ENCODE measurements at places on chromosomes 2 and 18.

GRCh38 chr2:5322396-5322795, 369.8 kb upstream of the SOX11 start:
- DNase-seq: no peak

DNA sequence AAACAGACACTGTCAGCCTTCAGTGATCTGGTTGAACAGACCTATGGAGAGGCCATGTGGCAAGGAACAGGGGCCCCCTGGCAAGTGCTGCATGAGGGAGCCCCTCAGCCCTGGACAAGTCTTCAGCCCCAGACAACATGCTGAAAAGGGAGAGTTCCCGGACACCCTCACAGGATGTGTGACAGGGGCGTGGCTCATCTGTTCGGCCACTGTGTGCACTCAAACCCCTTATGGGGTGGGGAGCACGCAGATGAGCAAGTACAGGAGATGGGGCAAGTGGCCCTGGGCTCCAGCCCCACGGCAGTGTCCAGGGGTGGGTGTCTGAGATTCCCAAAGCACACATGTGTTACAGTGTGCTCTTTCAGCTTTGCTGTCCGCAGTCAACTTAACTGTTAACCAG, 35.4 kb upstream of the MPPE1 start:
- DNase-seq: no peak

- no peak for DNase-seq
These were observed 1.9 kb upstream of the CABYR start for GRCh38 chr18:24136967-24137373.

DNA sequence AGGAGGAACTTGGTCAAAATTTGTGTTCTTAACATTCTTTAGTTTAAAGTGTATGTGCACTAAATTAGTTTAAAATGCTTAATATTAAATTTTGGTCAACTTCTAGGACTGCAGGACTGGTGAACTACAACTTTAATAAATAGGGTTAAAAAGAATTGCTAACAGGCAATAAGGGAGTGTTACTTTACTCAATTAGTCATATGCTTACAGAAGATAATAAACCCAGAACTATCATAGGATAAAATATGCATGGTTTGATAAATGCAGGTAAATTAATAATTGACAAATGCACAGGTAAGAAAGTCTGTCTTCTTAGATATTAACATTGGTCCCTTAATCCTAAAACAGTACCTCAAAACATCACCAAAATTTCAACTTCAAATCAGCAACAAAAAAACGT, 20.6 kb downstream of the FARSB start:
- no peak for DNase-seq

DNA sequence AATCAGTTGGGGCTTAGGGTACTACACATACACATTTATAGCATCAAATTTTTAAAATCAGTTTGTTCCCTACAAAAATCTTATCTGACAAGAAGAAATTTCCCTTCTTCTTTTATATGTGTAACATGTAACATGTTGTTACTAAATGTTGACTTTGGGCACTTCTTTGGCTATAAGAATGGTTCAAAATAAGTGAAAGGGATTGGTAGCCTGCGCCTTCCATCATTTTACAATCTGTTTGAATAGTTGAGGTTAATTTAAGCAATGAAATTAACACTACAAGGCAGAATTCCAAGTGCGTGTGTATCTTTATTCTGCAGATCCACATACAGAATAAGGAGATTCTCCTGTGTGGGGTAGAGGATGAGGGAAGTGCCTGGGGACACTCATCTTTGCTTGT, 30.2 kb upstream of the SPP2 start:
- DNase-seq: no peak

GRCh38 chr2:175353275-175353674, 171.8 kb upstream of the ATP5MC3 start:
- no peak for DNase-seq

DNA sequence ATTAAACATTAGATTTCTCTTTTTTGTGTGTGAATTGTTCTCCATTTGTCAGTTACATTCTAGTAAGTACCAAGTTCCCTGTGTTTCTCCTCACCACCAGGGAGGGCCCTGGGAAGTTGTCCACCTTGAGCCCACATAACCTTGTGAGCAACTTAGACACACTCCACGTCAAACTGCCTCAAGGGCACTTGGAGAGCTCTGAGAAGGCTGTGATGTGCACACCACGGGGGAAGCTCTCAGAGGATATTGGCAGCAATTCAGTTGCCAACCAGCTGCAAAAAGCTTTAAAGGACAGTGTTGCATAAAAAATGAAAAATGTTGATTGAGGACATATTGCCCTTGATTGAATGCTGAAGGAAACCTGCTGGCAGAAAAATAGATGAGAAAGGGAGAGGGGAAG, 743.6 kb downstream of the RNF144A start:
- DNase-seq: no peak

GRCh38 chr2:99150706-99151105, 4.0 kb downstream of the TSGA10 start:
- no peak for DNase-seq

- DNase-seq: no peak
These were observed 2.9 kb upstream of the LPIN2 start for GRCh38 chr18:3015851-3016250.

- no peak for DNase-seq
These were observed 157.2 kb downstream of the DDX1 start for GRCh38 chr2:15748736-15749323.

DNA sequence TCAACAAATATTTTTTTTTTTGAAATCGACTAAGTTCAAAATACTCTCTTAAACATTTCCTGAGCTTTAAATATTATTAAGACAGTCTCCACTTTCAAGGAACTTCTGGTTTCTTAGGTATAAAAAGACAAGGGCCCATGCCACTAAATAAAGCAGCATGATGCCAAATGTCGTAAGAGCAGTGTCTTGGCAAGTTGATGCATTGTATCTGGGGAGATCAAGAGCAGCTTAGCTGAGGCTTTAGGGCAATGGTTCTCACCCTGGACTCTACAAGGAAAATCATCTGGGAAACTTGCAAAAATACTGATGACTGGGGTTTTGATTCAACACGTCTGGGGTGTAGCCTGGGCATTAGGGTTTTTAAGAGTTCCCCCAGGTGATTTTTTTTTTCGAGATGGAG, 41.3 kb downstream of the COL4A3 start:
- DNase-seq: no peak

DNA sequence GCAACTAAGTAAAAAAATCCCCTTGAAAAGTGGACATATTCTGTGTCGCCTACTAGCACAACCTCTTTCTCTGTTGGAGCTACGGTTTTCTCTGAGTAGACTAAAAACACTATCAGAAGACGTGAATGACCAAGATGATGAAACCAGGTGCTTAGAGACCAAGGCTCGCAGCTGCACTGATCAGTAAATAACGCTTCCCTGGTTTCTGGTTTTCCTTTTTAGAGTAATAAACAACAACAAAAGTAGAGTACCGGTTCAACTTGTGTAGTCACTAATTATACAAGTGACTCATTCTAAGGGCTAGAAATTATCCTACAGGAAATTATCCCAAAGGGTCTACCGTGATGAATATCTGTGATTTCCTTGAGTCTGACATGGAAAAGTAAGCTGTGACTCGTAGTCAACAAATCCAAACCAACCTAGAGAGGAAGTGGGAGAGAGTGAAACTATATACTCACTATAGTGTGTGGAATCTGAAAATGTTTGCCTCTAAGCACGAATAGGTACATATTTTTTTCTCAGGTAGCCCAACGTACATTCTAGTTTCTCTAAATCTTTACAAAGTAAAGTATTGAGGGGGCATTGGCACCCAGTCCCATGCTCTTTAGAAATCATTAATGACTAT, 17.8 kb downstream of the RASGRP3 start:
- DNase-seq: no peak

DNA sequence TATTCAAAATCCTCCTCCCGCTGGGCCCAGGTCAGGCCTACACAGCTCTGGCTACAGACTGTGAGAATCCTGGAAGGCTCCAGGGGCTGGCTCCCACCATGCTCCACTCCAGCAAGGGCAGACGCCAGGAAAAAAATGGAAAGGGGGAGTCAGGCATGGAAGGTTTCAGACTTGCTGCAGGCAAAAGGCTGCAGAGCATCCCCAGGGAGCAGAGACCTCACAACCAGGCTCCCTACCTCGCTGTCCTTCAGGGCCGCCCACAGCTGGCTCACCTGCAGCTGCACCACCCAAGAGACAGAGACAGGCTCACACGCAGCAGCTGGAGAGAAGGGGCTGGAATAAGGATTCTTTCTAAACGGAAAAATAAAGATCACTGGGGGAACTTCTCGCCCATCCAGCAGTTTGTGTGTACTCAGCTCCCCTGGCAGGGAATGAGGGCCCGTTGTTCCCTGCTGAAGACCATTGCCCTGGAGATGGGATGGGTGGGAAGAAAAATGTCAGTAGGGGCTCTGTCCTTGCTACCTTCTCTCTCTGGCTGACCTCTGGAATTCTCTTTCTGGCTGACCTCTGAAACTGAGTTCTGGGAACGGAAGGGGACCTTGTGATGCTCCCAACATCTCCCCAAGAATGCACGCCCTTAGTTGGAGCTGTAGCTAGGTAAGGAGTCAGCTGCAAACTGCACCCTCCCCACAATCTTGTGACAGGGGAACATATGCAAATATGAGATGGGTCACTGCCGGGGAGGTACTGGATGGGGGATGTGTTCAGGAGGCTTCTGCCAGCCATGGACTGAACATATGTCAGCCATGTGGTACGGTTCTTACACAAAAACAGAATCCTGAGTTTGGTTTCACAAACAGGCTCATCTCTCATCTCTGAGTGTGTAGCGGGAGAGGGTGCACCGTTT, 34.5 kb downstream of the BCL2 start:
- no peak for DNase-seq

- no peak for DNase-seq
These were observed 45.1 kb downstream of the TET3 start for GRCh38 chr2:74029714-74030397.

DNA sequence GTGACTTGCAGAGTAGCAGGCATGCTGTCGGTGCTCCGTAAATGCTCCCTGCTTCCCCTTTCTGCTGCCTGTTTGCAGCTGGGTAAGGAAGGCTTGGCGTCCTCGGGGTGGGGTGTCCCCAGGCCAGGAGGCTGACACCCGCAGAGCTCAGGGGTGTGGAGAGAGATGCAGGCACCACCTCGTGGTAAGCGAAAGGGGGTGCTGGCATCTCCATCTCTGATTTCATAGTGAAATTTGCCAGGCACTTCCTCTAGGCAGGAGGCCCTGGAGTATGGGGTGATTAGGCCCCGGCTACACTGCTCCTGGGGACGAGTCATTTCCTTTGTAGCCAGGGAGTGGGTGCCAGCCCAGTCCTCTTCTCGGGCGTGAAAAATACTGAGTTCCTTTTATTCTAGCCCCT, 160.4 kb downstream of the KLHL29 start:
- DNase-seq: no peak

GRCh38 chr2:237662671-237663093, 35.3 kb downstream of the LRRFIP1 start:
- DNase-seq: no peak

- peak; percentile 70 for DNase-seq
These were observed 94.3 kb downstream of the HNRNPLL start for GRCh38 chr2:38508311-38509039.

GRCh38 chr18:49179222-49179621, 228.5 kb upstream of the SMAD7 start:
- DNase-seq: no peak

- DNase-seq: no peak
These were observed 279.7 kb upstream of the TRIB2 start for GRCh38 chr2:12436935-12437561.

- DNase-seq: no peak
These were observed 39.6 kb downstream of the ZFP36L2 start for GRCh38 chr2:43186679-43187374.

- DNase-seq: no peak
These were observed 34.0 kb downstream of the KANSL3 start for GRCh38 chr2:96604104-96604503.

DNA sequence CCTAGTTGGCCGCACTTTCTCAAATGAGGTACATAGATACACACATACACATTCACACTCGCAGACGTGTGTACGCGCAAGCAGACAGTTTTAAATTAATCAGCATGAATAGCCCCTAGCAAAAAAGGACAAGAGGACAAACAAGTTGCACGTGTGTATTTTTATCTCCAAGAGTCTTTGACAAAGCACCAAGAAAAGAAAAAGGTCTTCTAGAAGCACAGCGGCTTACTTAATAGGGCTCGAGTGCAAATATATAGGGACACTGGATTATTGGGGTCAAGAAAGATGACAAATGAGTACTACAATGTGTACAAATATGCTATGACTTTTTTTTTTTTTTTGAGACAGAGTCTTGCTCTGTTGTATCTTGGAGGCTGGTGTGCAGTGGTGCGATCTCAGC, 1.7 kb upstream of the BCL2 start:
- no peak for DNase-seq

DNA sequence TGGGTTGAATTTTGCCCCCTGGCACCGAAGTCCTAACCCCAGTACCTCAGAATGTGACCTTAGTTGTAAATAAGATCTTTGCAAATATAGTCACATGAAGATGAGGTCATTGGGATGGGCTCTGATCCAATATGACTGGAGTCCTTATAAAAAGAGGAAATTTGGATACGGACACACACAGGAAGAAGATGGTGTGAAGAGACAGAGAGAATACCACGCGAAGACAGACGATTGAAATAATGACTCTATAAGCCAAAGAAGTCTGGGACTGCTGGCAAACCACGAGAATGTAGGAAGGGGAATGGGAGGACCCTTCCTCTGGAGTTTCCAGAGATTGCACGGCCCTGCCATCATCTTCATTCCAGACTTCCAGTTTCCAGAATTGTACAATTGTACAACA, 98.6 kb downstream of the CPO start:
- DNase-seq: no peak

DNA sequence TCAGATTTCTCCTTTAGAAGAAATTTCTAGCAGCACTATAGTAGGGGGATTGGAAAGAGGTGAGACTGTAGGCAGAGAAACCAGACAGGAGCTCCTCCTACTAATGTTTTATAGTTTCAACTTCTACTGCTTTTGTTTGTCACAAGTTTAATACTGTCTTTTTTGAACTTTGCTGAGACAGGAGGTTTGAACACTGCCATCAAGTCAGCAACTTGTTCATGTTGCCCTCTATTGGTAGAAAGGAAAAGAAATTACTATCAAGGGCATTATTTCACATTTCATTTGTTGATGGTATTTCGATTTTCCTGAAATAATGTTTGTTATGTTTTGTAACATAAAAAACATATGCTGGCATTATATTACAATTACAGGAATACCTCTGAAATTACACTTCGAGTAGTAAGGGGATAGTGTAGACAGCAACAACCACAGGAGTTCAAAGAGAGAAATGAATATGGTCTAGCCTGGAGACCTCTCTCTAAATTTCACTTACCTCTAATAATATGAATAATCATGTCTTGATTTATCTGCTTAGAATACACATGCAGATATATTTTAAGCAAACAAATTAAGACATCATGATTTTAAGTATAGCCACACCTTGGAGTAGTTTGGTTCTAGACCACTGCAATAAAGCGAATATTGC, 12.4 kb upstream of the CCDC88A start:
- DNase-seq: no peak

GRCh38 chr2:176068419-176068832, 15.3 kb downstream of the EVX2 start:
- no peak for DNase-seq

GRCh38 chr2:221397187-221397586, 174.9 kb downstream of the EPHA4 start:
- no peak for DNase-seq

GRCh38 chr2:30037016-30037415, 109.8 kb upstream of the YPEL5 start:
- no peak for DNase-seq
